ENCODE measurements at places on chromosomes 1 and 21.

DNA sequence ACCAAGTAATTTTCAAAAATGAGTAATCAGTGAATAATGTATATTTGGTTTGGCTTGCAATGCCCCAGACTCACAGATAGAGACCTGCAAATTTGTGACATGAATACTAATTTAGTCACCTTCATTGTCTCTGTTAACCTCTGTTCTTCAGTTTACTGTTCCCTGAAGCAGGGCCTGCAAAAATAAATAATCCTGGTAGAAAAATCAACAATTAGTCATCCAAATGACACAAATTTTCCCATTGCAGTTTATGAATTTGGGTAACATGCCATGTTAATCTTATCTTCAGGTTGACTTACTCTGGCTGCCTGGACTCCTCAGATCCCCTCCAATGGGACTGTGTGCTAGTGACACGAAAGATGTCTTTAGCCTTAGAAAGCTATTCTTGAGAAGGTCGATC is 289.5 kb downstream of the PAPPA2 start:
- no peak for DNase-seq

DNA sequence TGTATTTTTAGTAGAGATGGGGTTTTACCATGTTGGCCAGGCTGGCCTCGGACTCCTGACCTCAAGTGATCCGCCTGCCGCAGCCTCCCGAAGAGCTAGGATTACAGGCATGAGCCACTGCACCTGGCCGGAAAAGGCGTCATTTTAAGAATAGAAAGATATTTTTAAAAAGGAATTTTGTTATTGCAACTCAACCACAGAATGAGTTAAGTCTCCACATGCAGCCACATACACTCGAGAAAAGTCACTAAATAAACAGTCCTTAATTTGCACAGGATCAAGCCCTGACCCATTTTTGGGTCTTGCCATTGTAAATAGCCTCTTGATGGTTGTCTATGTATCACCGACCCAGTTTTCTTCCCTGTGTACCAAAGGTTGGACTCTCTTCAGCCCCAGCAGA is 85.5 kb downstream of the FBXO2 start:
- DNase-seq = no peak

DNA sequence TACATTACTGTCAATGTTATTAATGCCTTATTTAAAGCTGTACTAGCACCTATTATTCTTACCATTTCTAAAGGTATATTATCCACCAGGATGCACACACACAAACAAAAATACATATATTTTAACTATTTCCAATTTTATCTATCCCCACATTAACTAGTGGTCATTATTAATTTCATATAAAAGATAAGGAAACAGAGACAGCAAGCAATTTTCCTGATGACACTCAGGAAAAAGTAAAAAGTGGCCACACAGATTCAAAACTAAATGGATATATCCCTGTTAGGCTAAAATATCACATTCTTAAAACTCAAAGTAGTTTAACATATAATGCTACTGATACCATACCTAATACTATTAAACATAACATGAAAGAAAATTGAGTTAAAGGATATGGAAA is 534.1 kb downstream of the KCNT2 start:
- DNase-seq = no peak

- DNase-seq = peak; percentile 46
These were observed 87.6 kb upstream of the DUSP10 start for GRCh38 chr1:221829327-221830015.

DNA sequence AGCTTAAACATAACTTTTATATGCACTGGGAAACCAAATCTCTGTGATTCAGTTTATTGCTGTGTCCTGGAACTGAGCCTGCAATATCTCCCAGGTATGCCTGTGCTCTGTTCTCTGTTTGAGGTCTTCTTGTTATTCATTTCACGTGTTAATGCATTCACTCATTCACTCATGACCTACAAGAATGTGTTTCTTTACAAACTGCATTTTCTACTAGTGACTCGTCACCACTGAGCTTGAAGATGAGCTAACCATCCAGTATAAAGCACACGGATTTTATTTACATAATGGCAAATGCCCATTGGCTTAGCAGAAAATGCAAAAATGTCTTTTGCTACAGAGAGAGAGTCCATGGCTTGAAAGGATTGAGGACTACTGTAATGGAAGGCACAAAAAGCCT is 75.0 kb upstream of the DUSP10 start:
- no peak for DNase-seq

DNA sequence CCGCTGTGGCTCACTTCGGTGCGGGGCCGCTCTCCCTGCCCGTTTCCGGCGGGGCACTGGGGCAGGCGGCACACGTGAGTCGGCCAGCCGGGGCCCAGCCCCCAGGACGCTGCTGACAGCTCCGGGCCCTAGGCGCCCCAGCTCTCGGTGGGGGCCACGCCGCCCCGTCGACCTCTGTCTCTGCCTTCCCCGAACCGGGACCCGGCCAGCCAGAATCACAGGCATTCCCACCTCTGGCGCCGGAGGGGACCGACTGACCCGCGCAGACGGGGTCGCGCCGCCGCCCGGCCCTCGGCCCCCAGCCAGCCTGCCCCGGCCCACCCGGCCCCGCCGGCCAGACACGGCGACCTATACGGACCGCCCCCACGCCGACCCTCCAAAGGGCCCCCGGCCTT is 755 bp downstream of the SCMH1 start:
- peak; percentile 26 for DNase-seq

DNA sequence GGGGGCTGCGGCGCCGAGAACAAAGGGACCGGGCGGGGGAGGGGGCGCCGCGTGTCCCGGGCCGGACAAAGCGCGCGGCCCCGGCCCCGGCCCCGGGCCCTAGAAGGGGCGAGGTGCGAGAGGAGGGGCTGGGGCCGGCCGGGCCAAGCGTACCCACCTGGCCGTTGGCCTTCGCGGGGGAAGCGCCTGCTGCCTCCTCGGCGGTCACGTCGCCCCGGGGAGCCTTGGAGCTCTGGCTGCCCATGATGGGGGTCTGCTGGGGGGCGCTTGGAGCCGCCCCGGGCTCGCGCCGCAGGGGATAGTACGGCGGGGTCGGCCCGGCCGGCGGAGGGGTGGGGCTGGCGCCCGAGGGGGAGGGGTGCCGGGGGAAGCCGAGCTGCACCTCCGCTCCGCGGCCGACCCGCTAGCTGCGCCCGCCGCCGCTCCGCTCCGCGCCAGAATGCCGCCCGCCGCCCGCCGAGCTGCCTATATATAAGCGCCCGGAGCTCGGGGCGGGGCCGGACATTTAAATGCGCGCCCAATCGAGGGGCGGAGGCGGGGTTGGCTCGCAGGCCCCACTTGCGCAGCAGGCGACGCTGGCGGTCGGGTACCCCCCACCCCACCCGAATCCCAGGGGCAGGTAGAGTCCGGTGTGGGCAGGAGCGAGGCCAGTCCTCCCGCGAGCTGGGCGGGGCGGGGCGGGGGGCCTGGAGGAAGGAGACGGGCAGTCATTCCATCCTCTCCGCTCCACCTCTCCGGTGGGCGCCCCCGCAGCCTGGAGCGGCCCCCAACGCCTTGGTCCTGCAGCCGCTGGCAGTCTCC is at the start of gene MARCKSL1:
Gene MARCKSL1, minus strand, starts transcription at position 444 of the 801 bp plus-strand sequence. Its CDS starts 200 bp downstream, at position 244.
- DNase-seq = peak; percentile 81

- no peak for DNase-seq
These were observed 17.3 kb downstream of the GLRX2 start for GRCh38 chr1:193087893-193088292.

DNA sequence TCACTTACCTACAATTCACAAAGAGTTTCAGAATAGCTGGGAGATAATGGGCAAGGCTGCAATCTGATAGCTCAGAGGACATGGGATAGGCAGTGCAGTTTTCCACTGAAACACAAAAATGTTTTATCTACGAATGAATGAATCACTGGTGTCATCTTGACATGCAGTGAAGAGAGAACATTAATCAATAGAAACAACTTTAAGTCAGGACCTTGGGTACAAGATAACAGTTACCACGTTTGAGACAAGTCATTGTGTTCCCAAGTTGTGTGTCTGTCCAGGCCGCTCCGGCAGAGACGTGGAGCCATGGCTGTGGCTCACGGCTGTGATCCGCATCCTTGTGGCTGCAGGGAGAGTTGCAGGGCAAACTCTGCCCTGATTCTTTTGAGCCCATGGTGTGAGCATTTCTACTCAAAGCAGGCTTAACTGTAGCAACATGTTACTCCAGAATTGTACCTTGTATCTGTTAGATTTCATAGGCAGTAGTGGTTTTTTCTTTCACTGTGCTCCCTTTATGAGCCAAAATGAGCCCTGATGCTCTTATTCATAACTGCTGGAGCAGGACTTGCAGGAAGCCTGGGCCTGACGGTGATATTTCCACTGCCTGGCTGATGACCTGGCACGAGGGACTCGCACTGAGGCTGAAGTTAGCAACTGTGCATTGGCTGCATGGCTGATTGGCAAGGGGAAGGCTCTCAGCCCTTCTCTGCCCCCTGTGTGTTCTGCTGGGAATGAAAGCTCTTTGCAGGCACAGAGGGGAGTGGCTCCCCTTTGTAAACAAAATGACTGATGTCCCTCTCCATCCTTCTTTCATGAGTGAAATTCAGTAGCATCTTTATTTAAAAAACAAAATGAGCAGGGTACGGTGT is 465.2 kb downstream of the AJAP1 start:
- no peak for DNase-seq

DNA sequence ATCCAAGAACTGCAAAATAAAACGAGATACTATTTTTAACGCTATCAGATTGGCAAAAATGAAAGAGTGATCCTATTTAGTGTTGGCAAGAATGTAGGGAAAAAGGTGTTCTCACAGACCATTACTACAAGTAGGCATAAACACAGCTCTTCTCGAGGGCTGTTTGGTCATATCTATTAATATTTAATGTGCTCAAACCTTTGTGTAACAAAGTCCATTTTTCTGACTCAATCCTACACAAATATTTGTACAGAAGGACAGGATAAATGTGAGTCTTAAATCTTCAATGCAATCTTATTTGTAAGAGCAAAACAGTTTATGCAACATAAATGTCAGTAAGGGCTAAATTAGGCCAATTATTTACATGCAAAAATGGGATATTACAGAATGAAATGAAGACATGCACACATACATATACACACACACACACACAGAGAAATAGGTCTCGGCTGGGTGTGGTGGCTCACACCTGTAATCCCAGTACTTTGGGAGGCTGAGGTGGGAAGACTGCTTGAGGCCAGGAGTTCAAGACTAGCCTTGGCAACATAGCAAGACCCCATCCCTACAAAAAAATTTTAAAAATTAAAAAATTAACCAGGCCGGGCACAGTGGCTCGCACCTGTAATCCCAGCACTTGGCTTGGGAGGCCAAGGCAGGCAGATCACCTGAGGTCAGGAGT is 17.7 kb downstream of the DHCR24 start:
- no peak for DNase-seq

DNA sequence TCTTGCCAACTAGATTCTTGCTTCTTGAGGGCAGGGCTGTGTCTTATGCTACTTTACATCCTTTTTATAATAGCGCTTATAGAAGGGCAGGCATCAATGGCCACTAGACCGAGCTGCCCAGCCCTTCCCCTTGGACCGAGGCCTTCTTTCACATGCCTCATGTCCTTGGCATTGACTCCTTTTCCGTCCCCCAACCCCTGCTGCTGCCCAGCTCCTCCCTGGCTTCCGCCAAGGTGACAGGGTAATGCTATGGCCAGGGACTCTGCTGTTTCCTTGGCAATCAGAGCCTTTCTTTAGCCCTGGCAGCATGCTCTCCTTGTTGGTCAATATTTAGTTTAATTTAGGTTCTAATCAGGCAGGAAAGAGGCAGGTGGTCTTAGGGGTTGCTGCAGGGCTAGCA is 48.2 kb downstream of the DDX20 start:
- no peak for DNase-seq

- no peak for DNase-seq
These were observed 130.3 kb downstream of the FGGY start for GRCh38 chr1:59427155-59427554.

DNA sequence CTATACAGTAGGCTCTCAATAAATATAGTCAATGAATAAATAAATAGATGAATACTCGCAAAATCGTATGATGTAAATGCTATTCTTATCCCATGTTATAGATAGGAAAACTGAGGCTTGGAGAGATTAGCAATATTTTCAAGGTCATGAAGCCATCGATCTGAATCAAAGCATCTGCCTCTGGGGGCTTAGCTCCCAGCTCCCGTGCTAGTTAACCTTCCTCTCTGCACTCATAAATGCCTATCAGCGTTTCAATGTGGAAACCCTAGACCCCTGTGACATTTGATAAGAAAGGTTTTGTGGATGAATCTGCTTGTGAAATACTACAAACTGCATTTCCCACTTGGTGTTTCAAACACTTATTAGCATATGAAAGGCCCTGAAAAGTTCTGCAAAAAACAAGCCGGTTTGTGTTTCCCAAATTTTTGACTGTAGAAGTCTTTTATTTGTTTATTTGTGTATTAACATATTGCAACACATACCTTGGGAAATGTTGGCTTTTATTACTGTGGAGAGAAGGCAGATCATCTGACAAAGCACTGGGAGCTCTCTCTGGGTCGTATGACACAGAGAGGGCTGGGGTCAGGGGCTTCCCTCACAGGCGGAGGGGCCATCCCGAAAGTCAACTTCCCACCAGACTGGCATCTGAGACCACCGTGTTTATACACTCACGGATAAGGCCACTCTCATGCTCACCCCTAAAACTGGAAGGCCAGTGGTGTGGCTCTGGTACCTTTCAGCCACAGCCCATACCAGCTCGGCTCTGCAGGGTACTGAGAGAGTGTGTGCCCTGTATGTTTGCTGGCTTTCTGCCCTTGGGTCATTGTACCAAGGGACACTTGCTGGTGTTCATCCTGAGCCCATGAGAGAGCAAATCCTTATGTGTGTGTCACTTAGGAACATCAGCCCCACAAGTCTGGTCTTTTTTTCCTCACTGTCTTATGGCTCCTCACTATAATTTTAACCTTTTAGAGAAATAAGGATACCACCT is 993 bp upstream of the PROK1 start:
- DNase-seq = no peak

- DNase-seq = no peak
These were observed at the start of gene PADI2 for GRCh38 chr1:17119076-17119772. PADI2 (minus strand) TSS chr1:17119451; CDS start chr1:17119371, 80 bp downstream.

- no peak for DNase-seq
These were observed 84.7 kb downstream of the OBSCN start for GRCh38 chr1:228292609-228292911.

DNA sequence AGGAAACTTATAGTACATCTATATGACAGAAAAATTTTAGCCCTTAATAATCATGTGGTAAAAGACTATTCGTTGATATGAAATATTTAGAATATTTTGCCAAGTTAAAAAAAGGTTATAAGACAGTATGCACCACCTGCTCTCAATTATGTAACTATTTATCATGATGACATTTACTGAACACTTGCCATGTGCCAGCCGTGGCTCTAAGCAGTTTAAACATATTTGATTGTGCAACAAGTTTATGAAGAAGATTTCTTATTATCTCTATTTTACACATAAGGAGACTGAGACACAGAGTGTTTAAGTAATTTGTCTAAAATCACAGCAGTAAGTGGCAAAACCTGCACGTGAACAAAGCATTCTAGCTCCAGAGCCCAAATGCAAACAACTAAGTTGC is 199.3 kb upstream of the JUN start:
- no peak for DNase-seq

- no peak for DNase-seq
These were observed 8.0 kb upstream of the TMEM61 start for GRCh38 chr1:54972436-54972835.

DNA sequence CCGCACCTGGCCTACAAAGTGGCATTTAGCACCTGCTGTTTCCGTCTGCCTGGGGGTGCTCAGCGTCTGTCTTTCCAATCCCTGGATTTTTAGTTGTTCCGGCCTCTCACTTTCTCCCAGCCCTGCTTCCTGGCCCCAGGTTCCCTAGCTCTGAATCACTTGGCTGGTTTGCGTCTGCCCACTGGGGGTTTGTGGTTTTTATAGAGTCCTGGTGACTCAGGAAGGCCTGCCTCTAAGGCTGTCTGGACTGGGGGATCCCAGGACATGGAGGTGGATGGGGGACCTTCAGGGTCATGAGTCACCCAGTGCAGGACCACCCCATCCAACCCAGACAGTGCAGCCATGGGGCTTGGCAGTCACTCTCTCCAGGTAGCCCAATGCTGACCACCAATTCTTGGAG is 53.5 kb downstream of the MRPL37 start:
- no peak for DNase-seq
